ENCODE measurements at places on chromosomes 11 and 22.

- no peak for DNase-seq
These were observed 98.0 kb upstream of the SOX6 start for GRCh38 chr11:16454289-16454863.

DNA sequence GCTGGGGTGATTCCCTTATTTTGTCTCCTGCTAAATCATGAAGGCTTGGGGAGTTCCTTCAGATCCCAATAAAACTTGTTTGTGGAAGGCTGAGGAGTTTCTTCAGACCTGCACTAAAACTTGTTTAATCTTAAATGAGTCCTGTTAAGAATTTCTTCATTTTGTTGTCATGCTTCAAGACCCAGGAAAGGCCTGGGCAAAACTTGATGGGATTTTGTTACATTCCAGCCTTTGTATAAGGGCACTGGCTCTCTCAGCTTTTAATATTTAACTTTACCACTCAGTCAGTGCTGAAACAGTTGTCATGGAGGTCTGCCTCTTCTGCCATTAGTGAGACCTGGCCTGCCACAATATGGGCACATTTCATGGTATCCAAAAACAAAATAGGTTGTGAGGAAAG is 699.0 kb downstream of the ETS1 start:
- DNase-seq, result no peak

- no peak for DNase-seq
These were observed 16.3 kb downstream of the CTNND1 start for GRCh38 chr11:57777969-57778317.

GRCh38 chr11:130126516-130126915 is 33.1 kb upstream of the ST14 start:
- no peak for DNase-seq

DNA sequence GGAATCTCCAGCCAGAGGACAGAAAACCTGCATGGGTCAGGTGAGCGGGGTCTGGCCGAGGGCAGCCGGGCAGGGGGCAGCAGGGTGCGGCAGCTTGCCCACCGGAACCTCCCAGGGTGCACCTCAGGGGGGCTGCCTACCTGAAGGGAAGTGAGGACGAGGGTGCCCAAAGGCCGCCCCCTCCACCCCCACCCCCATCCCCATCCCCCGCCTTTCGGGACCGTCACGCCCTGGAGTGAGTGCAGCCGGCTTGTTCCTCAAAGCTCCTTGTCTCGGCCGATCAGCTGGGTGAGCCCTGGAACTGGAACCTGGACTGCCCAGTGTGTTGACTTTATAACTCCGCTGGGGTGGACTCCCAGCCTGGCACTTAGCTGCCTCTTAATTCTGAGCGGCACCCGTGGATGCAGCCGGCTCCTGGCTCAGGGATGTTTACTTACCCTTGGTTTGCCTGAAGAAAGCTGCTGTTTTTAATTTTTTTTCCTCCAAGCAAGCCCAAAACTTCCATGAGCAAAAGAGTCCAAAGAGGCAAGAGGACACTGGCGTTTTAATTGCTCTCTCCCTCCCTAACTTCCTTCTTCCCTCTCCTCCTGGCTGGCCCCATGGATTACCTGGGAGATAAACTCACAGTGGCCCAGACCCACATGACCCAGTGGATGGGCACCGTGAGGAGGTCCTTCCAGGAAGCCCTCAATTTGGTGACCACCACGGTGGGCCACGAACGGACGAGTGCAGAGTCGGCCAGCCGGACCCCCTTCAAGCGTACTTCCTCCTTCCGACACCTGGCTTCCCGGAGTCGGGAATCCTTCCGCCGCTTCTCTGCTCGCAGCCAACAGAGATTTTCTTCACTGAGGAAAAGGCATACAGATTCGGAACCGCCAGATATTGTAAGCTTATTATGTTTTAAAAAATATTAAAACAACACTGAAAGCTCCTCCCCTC is 87.8 kb upstream of the CRYBB3 start:
- DNase-seq, result no peak

GRCh38 chr11:26731084-26731456 is 9.2 kb upstream of the SLC5A12 start:
- no peak for DNase-seq

Measured in nephron progenitor cell (in vitro differentiated cells).